Endothelial cell (in vitro differentiated cells): ENCODE measurements at places on chromosomes 12 and 14. TPM values are rescaled to one million over a fixed set of nuclear protein-coding genes. Genes with fewer than 3 reads are reported as not detected.

- no peak overlapping the region for H3K27ac ChIP-seq
- no peak for DNase-seq
- H3K4me3 ChIP-seq: no peak overlapping the region
These were observed 24.2 kb downstream of the DPF3 start for GRCh38 chr14:72869407-72870329.

DNA sequence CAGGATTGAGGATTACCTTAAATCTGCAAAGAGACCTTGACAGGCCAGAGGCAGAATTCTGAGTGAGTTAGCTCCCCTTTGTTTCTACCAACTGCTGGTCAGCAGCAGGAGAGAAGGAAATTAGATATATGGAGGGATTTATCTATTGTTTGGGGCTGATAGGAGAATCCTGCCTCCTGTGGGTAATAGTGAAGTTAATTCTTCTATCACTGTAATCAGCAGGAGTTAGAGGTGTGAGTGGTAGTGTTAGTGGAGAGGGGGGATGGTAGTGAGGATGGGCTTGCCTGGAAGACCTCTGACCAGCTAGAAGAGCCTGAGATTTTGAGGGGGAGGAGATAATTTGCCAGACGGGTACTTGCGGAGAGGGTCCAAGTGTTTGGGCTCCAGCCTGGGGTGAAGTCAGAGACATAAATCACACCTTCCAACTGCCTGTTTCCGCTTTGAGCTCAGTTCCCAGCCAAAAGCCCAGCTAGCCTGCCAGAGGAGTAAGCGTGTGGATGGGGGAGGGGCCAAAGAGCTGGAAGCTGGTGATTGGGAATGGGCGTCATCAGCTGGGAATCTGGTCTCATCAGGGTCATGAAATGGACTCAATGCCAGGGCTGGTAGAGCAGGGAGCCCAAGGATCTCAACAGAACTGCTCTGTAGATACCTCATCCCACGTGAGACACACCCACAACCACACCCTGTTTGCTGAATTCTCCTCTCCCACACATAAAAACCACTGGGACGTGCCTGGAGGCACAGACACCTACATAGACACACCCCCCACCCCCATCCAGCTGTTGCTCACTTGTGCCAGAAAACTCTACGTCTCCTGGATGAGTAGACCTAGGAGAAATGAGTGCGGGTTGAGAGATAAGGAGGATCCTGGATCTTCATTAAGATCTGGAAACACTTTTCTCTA lies 13.1 kb upstream of the ITGA5 start:
- peaks cover 68% of the 10 kb centered on the region for H3K4me1 ChIP-seq
- peaks cover 17% of the 10 kb centered on the region for H3K27me3 ChIP-seq
- DNase-seq: peak; percentile 57
- H3K36me3 ChIP-seq: peaks cover 13% of the 10 kb centered on the region

DNA sequence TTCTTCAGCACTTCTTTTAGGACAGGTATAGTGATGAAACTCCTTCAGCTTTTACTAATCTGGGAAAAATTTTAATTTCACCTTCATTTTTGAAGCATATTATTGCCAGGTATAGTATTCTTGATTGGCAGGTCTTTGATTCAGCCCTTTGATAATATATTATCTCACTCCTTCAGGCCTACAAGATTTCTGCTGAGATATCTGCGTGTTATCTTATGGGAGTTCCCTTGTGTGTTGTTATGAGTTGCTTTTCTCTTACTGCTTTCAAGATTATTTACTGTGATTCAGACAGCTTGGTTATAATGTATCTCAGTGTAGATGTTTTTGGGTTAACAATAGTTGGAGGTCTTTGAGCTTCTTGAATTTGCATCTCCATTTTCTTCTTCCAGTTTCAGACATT lies 87.4 kb downstream of the ATF7IP start:
- peaks cover 21% of the 10 kb centered on the region for H3K4me1 ChIP-seq
- peak overlapping the region; percentile 39 for H3K27ac ChIP-seq
- no peak for DNase-seq
- peaks cover 2% of the 10 kb centered on the region for H3K27me3 ChIP-seq
- H3K36me3 ChIP-seq: peaks cover 30% of the 10 kb centered on the region

DNA sequence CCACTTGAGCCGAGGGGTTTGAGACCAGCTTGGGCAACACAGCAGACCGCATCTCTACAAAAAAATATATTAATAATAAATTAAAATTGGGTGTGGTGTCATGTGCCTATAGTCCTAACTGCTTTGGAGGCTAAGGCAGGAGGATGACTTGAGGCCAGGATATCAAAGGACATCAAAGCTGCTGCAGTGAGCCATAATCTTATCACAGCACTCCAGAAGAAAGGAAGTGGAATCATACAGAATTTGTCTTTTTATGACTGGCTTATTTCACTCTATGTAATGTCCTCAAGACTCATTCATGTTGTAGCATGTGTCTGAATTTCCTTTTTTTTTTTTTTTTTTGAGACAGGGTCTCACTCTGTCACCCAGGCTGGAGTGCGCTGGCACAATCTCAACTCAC lies 43.9 kb upstream of the NUDT4 start:
- no peak overlapping the region for H3K27ac ChIP-seq
- H3K4me3 ChIP-seq: no peak overlapping the region
- no peak for DNase-seq
- H3K36me3 ChIP-seq: no peaks in the 10 kb centered on the region
- H3K27me3 ChIP-seq: no peaks in the 10 kb centered on the region
- H3K4me1 ChIP-seq: peaks cover 7% of the 10 kb centered on the region

DNA sequence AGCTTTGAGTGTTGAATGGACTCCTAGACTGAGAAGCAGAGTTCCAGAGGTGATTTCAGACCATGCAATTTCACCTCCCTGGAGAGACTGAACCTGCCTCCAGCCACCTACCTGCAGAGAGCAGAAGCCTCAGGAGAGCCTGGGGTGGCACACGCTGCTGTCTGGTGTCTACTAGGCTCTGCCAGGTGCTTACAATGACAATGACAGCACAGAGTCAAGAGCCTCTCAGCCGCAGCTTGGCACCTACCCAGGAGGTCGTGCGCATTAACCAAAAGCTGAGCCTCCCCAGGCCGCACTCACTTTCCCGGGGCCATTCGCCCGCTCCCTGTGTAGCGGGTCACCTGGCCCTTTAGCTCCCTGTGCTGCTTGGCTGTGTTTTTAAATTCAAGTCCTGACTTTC lies 63.2 kb downstream of the TESC start:
- peaks cover 12% of the 10 kb centered on the region for H3K27me3 ChIP-seq
- H3K4me1 ChIP-seq: peaks cover 10% of the 10 kb centered on the region
- DNase-seq: no peak
- H3K36me3 ChIP-seq: no peaks in the 10 kb centered on the region

- no peak overlapping the region for H3K27ac ChIP-seq
- no peaks in the 10 kb centered on the region for H3K36me3 ChIP-seq
- H3K27me3 ChIP-seq: peaks cover 3% of the 10 kb centered on the region
- H3K4me1 ChIP-seq: no peaks in the 10 kb centered on the region
- no peak overlapping the region for H3K4me3 ChIP-seq
These were observed 41.8 kb downstream of the TUNAR start for GRCh38 chr14:95918466-95918865.

GRCh38 chr12:76312315-76312714 lies 35.9 kb downstream of the BBS10 start:
- peaks cover 9% of the 10 kb centered on the region for H3K4me1 ChIP-seq
- no peak overlapping the region for H3K27ac ChIP-seq
- no peak for DNase-seq
- H3K36me3 ChIP-seq: no peaks in the 10 kb centered on the region
- H3K27me3 ChIP-seq: no peaks in the 10 kb centered on the region

Gene HIF1A
- 203 TPM for total RNA-seq

Gene PTGER2
- not detected for total RNA-seq

Gene CELA1
- not detected for total RNA-seq
